ENCODE measurements at places on chromosomes 13 and 19.

DNA sequence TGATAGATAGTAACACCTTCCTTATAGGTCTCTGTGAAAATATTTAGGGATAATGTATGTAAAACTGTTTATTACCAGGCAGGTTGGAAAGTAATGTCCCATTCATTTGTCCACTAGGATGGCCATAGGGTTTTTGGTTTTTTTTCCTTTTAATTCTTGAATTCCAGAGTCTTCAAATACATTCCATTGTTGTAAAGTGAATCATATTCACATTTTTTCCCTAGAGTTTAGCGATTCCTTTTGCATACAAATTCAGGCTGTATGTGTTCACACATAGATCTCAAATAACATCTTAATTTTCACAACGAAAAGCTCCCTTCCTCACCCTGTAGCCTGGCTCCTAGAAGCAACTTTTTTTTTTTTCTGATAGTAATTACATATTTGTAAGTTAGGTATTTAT lies 1.8 kb upstream of the ZNF557 start:
- DNase-seq: no peak

GRCh38 chr19:50178859-50179537 lies 15.9 kb upstream of the IZUMO2 start:
- no peak for DNase-seq

DNA sequence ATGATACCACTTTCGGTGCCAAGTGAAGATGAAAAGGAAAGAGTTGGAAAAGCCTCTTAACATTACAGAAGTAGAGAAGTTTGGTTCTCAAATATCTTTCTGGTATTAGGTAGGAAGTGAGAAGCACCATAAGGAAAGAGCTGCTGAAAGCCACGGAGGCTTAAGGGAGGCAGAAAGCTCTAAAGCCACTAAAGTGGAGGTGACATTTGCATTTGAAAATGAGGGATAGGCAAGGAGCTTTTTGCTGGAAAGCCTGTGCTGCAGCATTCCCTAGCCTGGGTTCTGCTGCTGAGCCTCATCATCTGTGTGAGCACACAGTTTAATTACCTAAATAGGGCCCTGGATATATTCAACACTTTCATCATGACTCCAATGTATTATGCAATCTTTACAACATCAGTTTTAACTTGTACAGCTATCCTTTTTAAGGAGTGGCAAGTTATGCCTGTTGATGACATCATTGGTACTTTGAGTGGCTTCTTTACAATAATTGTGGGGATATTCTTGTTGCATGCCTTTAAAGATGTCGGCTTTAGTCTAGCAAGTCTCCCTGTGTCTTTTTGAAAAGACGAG lies 315.4 kb downstream of the RBM26 start:
- no peak for DNase-seq

DNA sequence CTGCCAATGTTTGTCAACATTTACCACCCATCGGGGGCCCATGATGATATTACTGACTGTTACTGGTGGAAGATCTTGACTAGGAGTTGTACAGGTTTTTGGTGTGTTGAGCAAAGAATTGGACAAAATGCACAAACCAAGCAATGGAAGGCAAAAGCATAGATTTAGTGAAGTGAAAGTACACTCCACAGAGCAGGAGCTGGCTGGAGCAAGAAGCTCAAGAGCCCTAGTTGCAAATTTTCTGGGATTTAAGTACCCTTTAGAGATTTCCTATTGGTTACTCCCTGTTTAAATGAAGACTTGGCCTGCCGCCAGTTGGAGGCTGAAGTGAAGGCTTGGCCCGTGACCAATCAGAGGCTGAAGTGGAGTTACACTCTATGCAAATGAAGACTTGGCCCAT lies 128.6 kb upstream of the KL start:
- DNase-seq: no peak

Measured in iPS-NIHi11 (cell line).